NCI-H446 (cell line): ENCODE measurements at places on chromosomes 2 and 18.

GRCh38 chr2:204913854-204914464 lies 368.7 kb downstream of the PARD3B start:
- DNase-seq: no peak

- DNase-seq: peak; percentile 78
Observed at GRCh38 chr2:165573534-165574461, 104.3 kb downstream of the CSRNP3 start.

DNA sequence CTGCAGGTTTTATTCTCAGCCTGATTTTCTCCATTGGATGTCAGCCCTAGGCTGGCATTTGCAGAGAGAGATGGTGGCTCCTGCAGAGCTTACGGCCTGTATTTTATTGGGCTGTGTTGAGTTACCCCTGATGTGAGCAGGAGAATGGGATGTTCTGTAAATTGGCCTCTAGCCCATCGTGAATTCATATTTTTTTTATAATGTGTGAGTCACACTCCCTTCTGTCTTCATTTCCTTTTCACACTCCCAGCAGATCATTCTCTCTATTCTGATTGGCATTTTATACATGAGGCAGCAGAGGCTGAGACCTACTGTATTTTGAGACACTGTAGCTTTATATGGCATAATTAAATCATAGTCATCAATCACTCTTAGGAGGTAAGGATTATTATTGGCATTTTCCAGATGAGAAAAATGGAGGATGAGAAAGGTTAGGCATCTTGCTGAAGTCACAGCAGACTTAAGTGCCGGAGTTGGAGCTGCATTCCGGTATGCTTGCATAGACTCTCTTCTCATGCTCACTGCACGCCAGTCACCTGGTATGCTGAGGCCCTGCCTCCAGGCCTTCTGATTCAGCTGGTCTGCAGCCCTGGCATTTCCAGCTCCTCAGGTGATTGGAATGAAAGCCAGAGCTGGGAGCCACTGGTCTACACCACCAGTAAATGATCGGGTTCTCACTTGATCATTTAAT lies 142.4 kb downstream of the NEDD4L start:
- peak; percentile 79 for DNase-seq

DNA sequence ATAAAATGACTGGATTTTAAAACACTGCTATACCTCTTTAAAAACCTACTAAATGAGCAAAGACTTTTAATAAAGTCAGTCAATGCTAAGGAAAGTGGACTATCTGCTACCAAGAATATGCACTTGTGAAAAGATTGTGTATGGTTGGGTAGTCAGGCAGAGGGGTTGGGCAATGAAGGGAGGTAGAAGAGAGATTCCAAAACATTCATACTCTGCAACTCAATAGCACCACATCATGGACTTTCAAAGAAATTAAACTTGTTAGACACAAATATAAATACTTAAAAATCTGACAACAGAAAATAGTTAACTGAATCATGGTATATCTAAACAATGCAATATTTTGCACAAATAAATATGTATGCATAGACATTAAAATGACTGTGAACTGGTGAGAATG lies 139.9 kb upstream of the MAPRE2 start:
- DNase-seq: no peak

DNA sequence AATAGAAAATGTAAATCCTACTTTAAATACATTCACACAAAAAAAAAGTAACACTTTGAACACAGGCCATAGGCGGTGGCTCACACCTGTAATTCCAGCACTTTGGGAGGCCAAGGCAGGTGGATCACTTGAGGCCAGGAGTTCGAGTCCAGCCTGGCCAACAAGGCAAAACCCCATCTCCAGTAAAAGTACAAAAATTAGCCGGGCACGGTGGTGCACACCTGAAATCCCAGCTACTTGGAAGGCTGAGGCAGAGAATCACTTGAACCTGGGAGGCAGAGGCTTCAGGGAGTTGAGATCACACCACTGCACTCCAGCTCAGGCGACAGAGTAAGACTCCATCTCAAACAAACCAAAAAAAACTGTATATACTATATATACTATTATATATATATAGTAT lies 303.6 kb downstream of the BCL11A start:
- no peak for DNase-seq

- DNase-seq: no peak
Observed at GRCh38 chr2:174491947-174492346, 5.1 kb upstream of the GPR155 start.

GRCh38 chr18:21057112-21057511 lies 54.5 kb downstream of the ROCK1 start:
- DNase-seq: no peak
